Purkinje cell (primary cell): ENCODE measurements at places on chromosomes 1 and 21. TPM values are rescaled to one million over a fixed set of nuclear protein-coding genes. Genes with fewer than 3 reads are reported as not detected.

Gene ANKRD34A
- polyA plus RNA-seq: 8.1 and 10.7 TPM in 2 replicates

Gene S100A2
- not detected in 2 replicates for polyA plus RNA-seq

Gene ADAM15
- 0.28 and 1.2 TPM in 2 replicates for polyA plus RNA-seq

Gene FAM131C
- polyA plus RNA-seq: 1.3 and 2.8 TPM in 2 replicates

Gene YIPF1
- 17.1 and 35.4 TPM in 2 replicates for polyA plus RNA-seq

Gene SFN
- polyA plus RNA-seq: not detected in 2 replicates

Gene ZNF670
- polyA plus RNA-seq: 1.9 and 5.2 TPM in 2 replicates

Gene NBPF10
- polyA plus RNA-seq: 0.46 and 0.77 TPM in 2 replicates

Gene MAP3K21
- polyA plus RNA-seq: 1.8 and 2.2 TPM in 2 replicates

Gene RGS13
- polyA plus RNA-seq: not detected in 2 replicates

Gene DSCAM
- 3.5 and 3.9 TPM in 2 replicates for polyA plus RNA-seq

Gene PDE9A
- 73.8 and 97.9 TPM in 2 replicates for polyA plus RNA-seq

Gene HRNR
- polyA plus RNA-seq: 0.22 TPM in 1 of 2 replicates, not detected in the other

Gene FCAMR
- not detected in 2 replicates for polyA plus RNA-seq

Gene MDM4
- polyA plus RNA-seq: 21.7 and 22.9 TPM in 2 replicates

Gene VCAM1
- 0.71 and 1.1 TPM in 2 replicates for polyA plus RNA-seq

Gene RGS5
- polyA plus RNA-seq: 5.9 and 10.6 TPM in 2 replicates

Gene IQGAP3
- 0.07 and 0.09 TPM in 2 replicates for polyA plus RNA-seq

Gene SETDB1
- polyA plus RNA-seq: 7.4 and 12.1 TPM in 2 replicates

Gene BRINP3
- polyA plus RNA-seq: 10.5 and 10.8 TPM in 2 replicates

Gene RPAP2
- polyA plus RNA-seq: 32.6 and 46.9 TPM in 2 replicates

Gene BRINP2
- polyA plus RNA-seq: 9.4 and 10.1 TPM in 2 replicates
